RWPE1 (cell line): ENCODE measurements at places on chromosomes 7 and 10.

GRCh38 chr7:22992874-22993840 lies 20.8 kb downstream of the HYCC1 start:
- no peak for DNase-seq

DNA sequence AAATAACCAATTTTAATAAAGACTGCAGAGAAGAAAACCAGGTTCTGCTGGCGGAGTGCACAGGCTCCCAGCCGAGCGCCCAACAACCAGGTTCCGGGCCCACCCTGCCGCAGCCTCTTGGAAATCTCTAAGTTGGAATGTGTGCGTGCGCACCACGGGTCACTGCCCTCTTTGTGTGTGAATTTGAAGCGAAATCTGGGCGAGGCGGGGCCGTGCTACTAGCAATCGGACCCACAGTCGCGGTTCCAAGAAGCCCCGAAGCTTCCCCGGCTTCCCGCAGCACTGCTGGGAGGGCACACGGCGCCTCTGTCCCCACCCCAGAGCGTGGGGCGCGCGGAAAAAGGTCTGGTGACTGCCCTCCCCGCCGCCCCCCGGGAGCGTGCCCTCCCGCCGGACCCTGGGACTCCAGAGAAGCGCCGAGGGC lies 666 bp upstream of the MAP3K8 start:
- no peak for DNase-seq

- DNase-seq, result no peak
These were observed 286 bp downstream of the SP8 start for GRCh38 chr7:20786421-20786778.

DNA sequence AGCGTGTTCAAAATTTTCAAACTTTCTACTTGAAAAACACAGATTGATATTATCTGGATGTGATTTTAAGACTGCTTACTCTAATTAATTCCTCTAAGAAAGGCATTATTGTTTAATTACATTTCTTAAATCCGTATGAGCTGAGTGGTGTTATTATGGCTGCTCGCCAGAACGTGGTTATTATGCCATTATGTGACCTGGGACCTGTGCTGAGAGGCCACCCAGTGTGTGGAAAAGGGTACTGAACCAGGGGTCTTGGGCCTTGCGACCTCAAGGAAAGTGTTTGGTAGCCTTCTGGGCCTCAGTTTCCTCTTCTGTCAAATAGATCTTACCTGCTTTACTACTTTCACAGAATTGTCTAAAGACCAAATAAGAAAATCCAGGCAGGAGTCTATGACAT lies 15.4 kb downstream of the LGI1 start:
- DNase-seq, result no peak

- no peak for DNase-seq
These were observed 318.2 kb upstream of the CELF2 start for GRCh38 chr10:10699427-10699826.

- DNase-seq, result no peak
These were observed 54.9 kb downstream of the RNLS start for GRCh38 chr10:88528201-88528600.

DNA sequence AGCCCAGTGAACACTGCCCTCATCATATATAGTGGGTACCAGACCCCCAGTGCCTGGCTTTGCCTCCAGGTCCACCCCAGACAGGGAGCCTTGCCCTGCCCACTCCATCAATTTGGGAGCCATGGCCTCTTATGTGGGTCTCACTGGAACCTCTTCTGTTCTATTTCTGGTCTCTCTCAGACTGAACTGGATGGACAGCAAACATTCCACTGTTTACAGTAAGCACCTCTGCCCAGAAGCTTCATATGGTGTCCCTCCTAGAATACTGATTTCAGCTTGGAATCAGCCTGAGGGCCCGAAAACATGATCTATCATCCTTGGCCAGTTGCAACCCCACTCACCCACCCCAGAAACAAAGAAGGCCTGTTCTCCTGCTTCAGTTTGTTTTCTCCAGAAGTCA lies 81.0 kb upstream of the SLF2 start:
- DNase-seq, result no peak
